ENCODE measurements at places on chromosomes 12 and 14. TPM values are rescaled to one million over a fixed set of nuclear protein-coding genes. Genes with fewer than 3 reads are reported as not detected.

DNA sequence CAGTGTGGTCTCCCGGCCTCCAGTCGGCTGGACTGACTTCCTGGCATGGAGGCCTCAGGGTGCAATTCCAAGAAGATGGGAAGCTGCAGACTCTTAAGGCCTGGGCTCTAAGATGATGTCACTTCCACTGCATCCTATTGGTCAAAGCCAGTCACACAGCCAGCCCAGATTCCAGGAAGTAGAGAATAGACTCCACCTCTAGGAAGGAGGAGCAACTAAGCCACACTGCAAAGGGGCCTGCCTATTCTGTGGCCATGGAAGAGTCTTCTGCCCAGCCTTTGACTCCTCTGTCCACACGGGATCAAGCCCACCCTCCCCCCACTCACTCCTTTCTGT, 103.9 kb upstream of the RFLNA start:
- DNase-seq: no peak

DNA sequence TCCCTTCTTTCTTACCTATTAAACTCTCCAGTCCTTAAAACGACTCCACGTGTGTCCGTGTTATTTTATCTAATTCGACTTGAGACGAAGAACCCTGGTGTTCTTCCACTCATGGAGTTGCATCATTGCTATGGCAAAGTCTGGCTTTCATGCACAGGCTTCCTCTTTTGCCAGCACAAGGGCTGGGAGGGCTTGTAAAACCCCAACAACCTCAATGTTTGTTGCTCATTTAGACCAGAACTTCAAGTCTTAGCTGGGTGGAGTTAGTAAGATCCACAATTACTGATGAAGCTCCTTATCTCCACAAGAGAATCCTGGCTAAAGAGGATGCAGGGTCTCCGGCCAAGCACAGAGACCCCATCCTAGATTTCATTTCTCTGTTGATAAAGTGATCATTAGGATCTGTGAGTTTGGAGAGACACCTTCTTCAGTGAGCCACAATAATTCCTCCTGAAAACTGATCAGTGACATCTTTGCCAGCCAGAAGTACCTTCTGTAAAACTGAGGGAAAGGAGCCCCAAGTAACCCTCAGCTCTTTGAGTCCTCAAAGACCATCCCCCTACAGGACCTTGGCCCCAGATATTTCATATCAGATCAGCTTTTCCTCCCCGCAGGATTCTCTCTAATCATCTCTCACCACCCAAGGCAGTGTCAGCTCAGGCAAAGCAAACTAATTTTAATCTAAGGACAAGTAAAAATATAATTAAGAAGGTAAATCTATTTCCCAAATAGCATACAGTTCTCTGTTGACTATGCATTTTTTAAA, 514.6 kb downstream of the FUT8 start:
- no peak for DNase-seq

GRCh38 chr12:22126758-22127157, 80.7 kb downstream of the CMAS start:
- DNase-seq: no peak

DNA sequence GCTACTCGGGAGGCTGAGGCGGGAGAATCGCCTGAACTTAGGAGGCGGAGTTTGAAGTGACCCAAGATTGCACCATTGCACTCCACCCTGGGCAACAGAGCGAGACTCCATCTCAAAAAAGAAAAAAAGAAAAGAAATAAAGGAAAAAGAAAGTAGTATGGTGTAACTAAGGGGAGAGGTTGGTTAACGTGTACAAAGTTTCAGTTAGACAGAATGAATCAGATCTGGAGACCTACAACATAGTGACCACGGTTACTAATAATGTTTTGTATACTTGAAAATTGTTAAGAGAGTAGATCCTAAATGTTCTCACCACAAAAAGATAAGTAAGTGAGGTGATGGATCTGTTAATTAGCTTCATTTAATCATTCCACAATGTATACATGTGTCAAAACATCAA, 1208.8 kb downstream of the VRK1 start:
- DNase-seq: no peak

Gene RASSF8
- 5.4 TPM for total RNA-seq

Data from suprapubic skin (tissue), 4 donors.